CD4-positive, alpha-beta T cell treated with Interleukin-15 for 1 hour (primary cell): ENCODE measurements at places on chromosomes 1 and 21.

DNA sequence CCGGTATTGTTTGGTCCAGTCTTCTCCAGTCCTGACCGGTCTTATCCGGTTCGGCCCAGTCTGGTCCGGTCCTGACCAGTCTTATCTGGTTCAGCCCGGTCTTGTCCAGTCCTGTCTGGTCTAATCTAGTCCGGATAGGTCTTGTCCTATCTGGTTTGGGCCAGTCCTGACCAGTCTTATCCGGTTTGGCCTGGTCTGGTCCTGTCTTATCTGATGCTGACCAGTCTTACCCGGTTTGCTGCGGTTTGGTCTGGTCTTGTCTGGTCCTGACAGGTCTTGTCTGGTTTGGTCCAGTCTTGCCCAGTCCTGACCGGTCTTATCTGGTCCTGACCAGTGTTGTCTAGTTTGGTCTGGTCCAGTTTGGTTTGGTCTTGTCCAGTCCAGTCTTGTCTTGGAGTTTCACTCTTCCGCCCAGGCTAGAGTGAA is 30.1 kb downstream of the DHX9 start:
- no peak for DNase-seq

- no peak for DNase-seq
Measured at GRCh38 chr1:219527994-219528393, 84.9 kb downstream of the ZC3H11B start.

GRCh38 chr1:187909382-187909781 is 1080.6 kb downstream of the PLA2G4A start:
- DNase-seq = no peak

GRCh38 chr1:71577451-71578131 is 496.8 kb upstream of the ZRANB2 start:
- no peak for DNase-seq

GRCh38 chr1:201565771-201566528 is 27.0 kb downstream of the NAV1 start:
- DNase-seq = no peak

DNA sequence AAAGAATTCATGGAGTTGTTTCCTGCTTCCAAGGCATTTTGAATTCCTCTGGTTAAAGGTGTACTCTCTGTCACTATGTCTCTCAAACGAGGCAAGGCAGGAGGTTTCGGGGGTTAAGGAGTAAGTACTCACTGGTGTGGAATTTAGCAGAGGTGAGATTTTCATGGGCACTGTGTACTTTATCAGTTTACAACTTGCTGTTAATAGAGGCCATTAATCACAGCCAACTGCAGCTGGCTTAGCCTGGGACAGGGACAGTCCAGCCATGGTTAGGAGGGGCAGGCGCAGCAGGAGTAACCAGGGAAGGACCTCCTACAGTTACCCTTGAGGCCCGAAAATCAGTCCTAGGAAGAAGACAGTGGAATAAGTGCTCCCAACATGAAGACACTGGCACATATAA is 18.1 kb upstream of the TMEM9 start:
- no peak for DNase-seq

DNA sequence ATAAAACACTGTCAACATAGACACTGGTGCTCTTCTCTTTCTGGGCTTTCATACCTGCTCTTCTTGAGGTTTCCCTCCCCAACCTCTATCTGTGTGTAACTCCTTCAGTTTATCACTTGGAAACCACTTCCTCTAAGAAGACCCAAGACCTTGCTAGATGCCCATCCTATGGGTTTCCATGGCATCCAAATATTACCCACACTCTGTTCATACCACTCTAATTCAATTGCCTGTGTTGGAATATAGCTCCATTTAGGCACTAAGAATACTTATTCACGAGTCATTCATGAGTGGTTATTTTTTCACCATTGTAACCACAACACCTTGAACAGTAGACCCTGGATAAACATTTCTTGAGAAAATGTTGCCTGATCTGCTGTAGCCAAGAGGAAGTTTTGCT is 231.1 kb upstream of the SGIP1 start:
- no peak for DNase-seq

DNA sequence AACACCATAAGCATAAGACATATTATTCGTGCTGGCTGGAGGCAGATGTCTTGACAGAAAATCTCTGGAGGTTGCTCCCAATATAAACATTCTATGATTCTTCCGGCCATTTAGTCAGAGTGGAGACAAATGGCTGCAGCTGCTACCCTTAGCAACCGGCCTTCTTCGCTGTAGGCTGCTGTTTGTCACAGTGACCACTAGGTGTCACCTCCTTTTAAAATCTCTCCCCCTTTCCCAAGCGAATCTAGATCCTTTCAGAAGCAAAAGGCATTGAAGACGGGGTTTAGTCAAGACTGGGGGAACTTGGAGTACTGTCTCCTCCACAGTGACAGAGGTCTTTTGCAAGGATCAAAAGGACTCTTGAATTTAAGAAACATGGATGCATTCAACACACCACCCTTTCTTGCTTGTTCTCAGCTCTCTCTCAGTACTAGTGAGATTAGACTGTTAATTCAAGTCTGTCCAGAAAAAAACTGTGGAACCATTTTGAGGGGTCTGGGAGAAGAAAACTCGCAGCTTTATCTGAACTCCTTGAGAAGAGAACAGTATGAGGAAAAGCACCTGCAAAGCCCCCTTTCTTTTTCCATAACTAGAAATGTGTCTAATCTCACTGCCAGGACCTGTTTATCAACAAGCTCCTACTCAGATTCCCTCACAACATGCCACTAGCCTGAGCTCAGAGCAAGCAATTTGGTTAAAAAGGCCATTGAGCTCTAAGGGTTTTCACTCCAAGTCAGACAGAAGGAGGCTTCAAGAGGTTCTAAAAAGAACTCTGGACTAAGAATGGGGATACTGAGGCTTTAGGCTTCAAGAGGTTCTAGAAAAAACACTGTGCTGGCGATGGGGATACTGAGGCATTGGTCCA is 408.3 kb upstream of the PLXNA2 start:
- DNase-seq = no peak

DNA sequence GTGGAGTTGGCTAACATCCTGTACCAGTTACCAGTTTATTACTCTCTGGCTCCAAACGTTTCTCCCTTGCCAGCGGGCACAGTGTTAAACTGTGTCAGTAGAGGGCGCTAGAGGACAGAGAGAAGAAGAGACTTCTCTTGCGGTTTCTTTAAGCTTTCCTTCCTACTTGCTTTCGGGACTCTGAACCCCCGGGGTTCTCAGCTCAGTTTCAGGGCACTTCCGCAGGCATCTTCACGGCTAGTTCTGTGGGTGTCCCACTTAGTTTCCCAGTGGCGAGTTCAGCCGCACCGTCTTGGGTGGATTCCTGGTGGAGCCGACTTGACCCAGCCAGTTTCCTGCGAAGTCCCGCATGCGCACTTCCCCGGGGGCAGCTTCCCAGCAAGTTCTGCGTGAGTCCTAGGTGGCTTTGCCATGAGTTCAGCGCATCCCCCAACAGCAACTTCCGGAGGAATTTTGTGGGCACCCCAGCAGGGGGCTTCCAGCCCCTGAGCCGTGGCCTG is 37.9 kb upstream of the BTG2 start:
- peak; percentile 80 for DNase-seq

- DNase-seq = no peak
Measured at GRCh38 chr1:179808503-179808902, 65.4 kb downstream of the FAM163A start.

DNA sequence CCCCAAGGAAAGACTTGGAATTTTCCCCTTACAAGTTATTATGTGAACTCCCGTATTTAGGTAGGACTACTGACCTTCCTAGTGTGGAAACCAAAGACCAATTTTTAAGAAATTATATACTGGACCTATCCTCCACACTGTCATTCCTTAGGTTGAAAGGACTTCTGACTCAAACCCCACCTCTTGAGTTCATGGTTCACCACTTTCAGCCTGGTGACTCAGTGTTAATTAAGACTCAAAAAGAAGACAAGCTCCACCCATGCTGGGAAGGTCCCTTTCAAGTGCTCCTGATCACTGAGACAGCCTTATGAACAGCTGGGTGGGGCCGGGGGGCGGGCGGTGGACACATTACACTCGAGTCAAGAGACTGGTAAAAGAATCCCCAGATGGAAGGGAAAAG is 113.2 kb downstream of the LRRC53 start:
- DNase-seq = no peak

- DNase-seq = no peak
Measured at GRCh38 chr1:248778906-248779305, 23.3 kb upstream of the LYPD8 start.

DNA sequence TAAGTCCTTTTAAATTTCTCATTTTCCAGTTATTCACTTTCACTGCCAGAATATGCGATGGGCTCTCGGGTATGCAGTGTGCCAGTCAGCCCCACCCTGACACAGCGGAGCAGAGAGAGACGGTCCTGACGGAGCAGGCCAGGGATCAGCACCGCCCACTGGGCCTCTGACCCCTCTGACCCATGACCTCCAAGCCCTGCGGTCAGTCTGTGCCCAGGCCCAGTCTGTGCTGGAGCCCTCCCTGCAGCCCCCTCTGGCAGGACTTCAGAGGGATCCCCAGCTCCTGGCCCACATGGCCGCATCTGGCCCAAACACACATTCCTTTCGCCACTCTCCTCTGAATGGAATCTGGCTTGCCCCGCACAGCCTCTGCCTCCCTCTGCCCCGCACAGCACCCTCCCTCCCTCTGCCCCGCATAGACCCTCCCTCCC is 43.4 kb upstream of the COL6A2 start:
- DNase-seq = no peak
